Suppressor macrophage treated with lipopolysaccharide for 4 hours (primary cell): ENCODE measurements at places on chromosomes 5 and 9.

DNA sequence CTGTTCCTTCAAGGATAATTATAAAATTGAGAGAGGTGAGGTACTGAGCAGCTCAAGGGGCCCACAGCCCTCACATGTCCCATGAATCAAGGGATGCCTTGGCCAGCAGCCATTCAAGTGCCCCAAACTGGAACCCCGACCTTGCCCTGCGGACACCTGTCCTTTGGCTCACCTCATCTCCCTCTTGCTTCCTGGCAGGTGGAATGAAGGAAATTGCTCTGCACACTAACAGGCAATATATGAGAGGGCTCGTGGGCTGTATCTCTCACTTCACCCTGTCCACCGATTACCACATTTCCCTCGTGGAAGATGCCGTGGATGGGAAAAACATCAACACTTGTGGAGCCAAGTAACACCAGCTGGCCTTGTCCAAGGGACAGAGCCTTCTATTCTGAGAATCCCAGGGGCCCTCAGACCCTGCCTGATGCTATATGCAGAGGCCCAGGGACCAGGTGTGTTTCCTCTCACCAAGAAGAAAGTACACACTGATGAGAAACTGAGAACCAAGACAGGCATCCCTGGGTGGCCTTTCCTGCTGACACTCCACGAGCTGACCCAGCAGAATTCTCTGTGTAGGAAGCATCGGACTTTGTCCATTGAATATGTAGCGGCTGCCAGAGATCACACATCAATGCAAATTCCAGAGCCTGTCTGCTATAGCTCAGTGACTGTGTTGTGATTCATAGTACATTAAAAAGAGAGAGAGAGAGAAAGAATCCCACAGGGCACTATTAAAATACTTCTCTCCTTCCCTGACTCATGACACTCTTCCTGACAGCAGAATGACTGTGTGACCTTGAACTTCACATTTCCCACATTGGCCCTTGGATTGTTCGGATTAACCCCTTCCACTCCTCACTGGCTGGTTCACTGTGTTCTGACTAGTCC is 92.6 kb downstream of the LIFR start:
- DNase-seq: no peak

GRCh38 chr5:127839496-127840197 is 136.5 kb downstream of the CCDC192 start:
- DNase-seq: peak; percentile 82

GRCh38 chr9:115808108-115808507 is 345.5 kb upstream of the PAPPA start:
- no peak for DNase-seq

DNA sequence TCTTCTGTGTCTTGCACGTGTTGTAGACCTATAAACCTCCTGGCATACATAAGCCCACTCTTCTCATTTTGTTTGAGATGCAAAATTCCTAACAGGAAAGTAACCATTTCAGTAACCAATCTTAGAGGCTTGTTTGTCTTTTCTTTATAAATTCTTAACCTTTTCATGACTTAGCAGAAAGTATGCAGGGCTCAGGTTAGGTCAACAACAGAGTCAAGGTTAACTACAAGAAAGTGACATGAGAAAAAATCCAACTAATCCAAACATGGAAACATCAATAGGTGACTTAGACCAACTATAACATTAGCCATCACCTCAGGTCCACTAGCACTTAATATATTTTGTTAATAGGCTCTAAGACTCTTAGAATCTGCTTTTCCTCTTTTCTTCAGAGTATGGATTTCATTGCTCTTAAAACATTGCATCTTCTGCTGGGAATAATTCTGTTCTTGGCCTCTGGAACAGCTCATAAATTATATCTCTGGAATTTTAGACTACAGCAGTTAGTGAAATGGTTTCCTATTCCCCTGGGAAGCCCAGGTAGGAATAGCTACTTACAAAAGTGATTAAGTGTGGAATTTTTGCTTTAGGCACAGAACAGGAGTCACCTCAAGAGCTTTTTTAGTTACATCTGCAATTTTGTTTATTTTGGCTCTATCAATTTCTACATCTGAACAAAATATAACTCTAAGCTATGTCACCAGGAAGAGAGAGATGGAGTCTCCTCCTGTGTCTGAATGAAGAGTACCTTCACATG is 155.3 kb upstream of the ANKRD55 start:
- DNase-seq: no peak

GRCh38 chr5:179901915-179902762 is 5.6 kb downstream of the TBC1D9B start:
- DNase-seq: no peak

- DNase-seq: no peak
Observed at GRCh38 chr9:13387734-13388067, 108.2 kb upstream of the MPDZ start.

GRCh38 chr9:36864491-36865410 is 169.3 kb downstream of the PAX5 start:
- no peak for DNase-seq

- DNase-seq: no peak
Observed at GRCh38 chr9:19416143-19416542, 7.3 kb downstream of the ACER2 start.

GRCh38 chr9:121082075-121082474 is 7.3 kb downstream of the CNTRL start:
- DNase-seq: no peak

GRCh38 chr5:16902846-16903245 is 33.2 kb downstream of the MYO10 start:
- no peak for DNase-seq

DNA sequence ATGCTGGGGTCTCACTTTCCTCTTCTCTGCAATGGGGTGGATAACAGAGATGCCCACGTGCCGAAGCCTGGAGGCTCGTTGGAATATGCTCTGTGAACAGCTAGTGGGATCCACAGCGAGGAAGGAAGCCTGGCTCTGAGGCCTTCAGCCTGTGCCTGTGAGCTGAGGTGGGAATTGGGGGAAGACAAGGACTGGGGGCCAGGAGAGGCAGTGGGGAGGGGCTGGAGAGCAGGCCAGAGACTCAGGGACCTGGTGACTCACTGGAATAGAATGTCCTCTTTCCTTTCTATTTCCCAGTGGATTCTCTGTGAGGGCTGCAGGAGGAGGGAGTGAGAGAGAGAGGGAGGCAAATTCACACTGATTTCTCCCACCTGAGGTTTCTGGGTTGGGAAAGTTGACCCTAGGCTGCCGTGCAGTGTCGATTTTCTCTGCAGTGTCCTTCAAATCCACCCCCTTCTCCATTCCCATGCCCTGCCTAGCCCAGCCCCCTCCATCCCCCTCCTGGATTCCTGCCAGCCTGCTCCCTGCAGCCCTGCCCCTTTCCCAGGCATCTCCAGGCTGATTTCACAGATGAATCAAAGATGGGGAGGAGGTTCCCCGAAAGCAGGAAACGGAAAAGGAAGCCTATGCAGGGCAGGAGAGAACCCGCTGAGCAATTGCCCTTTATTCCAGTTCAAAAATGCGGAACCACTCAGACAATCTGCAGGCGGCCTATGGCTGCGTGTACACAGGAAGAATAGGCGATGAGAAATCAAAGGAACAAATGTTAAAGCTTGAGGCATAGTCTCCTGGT is 1.4 kb upstream of the SPAAR start:
- peak; percentile 71 for DNase-seq

DNA sequence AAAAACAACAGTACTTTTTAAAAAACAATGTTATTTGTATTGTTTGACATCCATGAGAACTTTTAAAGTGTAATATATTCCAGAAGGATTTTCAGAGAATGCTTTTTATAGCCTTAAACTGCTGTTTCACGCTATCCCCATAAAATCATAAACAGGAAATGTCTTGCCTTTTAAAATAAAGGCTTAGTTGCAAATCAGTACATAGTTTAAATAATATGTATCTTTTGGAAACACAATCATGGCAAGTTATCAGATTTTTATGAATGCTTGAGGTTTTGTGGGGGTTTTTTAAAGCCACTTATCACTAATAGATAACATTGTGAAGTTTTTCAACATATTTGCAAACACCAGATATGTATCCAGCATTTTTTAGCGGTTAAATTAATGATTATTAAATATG is 37.2 kb upstream of the F2RL2 start:
- DNase-seq: no peak

GRCh38 chr5:142784401-142784955 is 14.3 kb downstream of the ARHGAP26 start:
- no peak for DNase-seq

GRCh38 chr9:4276856-4277255 is 23.0 kb downstream of the GLIS3 start:
- DNase-seq: no peak

DNA sequence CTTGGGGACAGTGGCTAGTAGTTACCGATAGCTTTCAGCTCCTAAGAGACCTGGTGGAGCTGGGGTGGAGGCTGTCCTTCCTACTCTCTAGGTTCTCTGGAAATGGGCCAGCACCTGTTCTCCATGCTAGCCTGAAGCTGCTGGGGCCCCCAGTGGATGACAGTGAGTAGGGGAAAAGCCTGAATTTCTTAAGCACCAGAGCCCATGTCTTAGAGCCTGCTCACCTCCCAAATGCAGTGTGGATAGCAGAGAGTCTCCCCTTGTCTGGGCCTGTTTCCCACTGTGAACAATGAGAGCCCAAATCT is 105.8 kb downstream of the DAB2IP start:
- DNase-seq: no peak

DNA sequence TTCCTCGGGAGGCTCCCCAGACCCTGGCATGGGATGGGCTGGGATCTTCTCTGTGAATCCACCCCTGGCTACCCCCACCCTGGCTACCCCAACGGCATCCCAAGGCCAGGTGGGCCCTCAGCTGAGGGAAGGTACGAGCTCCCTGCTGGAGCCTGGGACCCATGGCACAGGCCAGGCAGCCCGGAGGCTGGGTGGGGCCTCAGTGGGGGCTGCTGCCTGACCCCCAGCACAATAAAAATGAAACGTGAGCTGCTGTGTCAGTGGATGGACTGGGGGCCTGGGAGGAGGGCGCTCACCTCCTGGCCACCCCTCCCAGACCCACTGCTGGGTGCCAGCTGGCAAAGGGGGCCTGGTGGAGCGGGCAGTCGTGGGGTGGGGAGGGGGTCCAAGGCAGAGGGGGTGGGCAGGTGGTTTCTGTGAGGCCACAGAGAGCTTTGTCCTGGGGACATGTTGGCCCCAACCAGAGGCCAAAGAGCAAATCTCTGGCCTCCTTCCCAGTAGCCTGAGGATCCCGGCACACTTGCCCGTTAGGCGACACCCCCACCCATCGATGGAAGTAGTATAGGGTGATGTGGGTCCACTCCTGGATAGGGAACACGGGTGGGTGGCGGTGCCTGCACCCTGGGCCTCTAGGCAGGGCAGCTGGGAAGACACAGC is 9.8 kb downstream of the EGFL7 start:
- DNase-seq: no peak

GRCh38 chr9:135533113-135533512 is 11.9 kb downstream of the LCN1 start:
- DNase-seq: no peak

GRCh38 chr5:179802950-179803562 is 3.6 kb downstream of the MGAT4B start:
- no peak for DNase-seq

- DNase-seq: no peak
Observed at GRCh38 chr5:170818232-170818631, 34.7 kb downstream of the GABRP start.

DNA sequence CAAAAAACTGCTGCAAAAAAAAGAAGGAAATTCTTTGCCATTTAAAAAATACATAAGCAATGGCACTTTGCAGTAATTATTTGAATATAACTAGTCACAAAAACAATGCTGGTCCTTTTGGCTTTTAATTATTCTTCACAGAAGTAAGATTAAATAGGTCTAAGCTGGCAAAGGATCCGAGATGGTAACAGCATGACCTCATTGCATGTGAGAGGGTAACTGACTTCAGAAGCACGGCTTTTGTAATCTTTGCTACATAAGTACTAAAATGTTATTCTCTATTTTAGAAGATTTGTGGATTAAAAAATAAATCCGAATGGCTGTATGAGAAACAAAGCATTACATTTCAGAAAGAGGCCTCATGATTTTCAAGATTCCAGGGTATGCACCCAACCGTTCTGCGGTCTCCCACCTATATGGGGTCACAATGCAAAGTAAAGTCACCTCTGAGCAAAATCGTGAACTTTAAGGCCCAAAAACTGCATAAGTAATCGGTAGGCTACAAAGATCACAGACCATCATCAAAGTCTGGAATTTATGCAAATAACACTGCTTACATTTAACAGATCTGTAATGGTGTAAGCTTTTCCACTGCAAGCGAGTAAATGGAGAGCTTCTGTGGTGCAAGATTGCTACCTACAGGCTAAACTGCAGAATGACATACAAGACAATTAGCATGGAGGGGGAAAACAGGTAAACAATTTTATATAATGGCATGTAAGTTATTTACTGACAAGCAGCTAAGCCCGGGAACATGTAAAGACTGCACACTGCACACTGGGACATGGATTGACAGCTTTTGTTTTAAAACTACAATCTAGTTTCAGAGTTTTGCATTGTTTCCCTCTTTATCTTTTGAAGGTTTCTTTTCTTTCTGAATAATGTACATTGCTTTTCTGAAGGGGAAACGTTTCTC is 231.6 kb downstream of the SLF1 start:
- no peak for DNase-seq

DNA sequence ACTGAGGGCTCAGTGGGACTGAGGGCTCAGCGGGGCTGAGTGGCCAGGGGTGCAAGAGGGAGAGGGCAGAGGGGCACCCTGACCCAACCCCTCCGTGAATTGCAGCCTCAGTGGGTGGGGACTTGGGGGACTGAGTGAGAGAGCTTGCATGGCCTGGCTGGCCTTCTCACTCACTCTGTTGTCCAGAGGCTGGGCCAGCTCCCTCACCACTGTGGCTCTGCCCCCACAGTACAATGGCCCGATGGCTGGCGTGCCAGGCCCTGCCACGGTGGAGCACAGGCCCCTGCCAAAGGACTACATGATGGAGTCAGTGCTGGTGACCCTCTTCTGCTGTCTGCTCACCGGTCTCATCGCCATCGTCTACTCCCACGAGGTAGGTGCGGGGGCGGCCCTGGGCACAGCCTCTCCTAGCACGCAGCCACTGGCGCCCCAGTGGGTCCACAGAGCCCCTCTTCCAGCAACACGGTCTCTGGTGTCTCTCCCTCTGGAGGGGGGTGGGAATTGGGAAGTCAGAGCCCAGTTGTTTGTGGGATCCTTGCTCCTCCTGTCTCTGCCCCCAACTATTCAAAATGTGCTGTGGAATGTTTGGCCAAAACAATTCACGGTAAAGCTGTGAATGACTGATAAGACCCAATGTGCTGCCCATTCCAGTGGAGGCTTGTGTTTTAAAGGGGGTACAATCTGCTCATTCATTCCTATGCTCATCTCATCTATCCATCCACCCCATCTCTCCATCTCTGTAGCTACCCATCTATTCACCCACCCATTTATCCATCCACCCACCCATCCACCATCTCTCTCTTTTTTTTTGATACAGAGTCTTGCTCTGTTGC is 10.7 kb downstream of the PRRT1B start:
- no peak for DNase-seq

- DNase-seq: no peak
Observed at GRCh38 chr5:139903795-139904565, 108.4 kb downstream of the PSD2 start.

DNA sequence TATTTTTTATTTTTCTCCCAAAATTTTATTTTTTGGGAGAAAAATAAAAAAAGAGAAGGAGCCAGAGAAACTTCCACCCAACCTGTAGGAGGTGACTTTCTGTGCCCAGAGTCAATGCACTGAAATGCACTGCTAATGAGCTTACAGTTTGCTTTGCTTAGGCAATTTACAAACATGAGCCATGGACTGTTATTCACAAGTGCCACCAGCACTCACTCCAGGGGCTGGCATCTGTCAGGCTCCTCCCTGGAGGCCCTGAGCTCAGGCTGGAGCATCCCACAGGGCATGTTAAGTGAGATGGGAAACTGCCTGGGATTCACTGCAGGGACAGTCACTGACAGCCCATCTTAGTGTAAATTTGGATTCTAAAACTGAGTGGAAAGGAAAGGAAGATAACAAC is 74.9 kb downstream of the FANCC start:
- DNase-seq: no peak

GRCh38 chr5:157109744-157110143 is 900 bp upstream of the HAVCR2 start:
- DNase-seq: peak; percentile 84
